Right lung (tissue), 10 donors: ENCODE measurements at places on chromosomes 7 and 10. TPM values are rescaled to one million over a fixed set of nuclear protein-coding genes. Genes with fewer than 3 reads are reported as not detected.
A peak's percentile ranks its signal among the peaks of the same experiment; 100 is the strongest.

Gene OPN4
- 0.05 TPM for polyA plus RNA-seq

DNA sequence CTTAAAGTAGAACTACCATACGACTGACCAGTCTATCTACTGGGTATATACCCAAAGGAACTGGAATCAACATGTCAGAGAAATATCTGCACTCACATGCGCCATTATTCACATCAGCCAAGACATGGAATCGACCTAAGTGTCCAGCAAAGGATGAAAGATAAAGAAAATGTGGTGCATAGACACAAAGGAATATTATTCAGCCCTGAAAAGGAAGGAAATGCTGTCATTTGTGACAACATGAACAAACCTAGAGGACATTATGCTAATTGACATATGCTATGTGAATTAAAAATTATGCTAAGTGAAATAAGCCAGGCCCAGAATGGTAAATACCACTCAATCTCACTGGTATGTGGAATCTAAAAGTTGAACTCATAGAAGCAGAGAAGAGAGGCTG is 123.7 kb downstream of the KLF6 start:
- DNase-seq = no peak

DNA sequence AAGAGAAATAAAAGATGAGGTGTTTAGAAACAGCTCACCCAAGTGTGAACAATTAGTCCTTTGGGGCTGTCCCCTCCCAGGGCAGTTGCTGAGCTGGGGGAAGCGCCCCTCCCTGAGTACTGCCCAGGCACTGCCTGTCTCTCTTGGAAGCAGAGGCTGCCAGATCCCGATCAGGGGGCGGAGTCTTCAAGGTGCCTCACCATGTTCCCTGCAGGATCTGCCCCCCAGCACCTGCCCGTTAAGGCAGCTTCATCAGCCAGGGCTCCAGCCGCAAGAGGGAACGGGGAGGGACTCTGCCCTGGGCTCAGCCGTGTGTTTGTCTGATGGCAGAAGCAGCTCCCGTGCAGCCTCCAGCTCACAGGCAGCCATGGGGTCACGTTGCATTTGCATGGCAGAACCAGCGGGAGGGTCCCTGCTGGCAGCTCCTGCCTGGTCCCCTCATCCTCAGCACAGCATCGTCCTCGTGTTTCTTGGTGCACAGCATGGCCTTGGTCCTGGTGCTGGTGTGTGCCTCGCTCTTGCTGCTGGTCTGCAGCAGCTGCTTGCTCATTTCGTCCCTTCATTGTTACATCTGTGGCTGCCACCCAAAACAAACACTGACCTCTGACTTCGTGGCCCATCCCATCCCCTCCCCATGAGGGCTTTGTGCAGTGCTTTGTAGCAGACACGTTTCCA is 10.7 kb upstream of the DPYSL4 start:
- no peak for DNase-seq

Gene POP7
- polyA plus RNA-seq = 15.0 TPM

Gene RRP12
- polyA plus RNA-seq = 21.8 TPM

Gene SERPINE1
- 3.6 TPM for polyA plus RNA-seq

Gene GNAT3
- polyA plus RNA-seq = not detected

Gene TNPO3
- polyA plus RNA-seq = 35.7 TPM

DNA sequence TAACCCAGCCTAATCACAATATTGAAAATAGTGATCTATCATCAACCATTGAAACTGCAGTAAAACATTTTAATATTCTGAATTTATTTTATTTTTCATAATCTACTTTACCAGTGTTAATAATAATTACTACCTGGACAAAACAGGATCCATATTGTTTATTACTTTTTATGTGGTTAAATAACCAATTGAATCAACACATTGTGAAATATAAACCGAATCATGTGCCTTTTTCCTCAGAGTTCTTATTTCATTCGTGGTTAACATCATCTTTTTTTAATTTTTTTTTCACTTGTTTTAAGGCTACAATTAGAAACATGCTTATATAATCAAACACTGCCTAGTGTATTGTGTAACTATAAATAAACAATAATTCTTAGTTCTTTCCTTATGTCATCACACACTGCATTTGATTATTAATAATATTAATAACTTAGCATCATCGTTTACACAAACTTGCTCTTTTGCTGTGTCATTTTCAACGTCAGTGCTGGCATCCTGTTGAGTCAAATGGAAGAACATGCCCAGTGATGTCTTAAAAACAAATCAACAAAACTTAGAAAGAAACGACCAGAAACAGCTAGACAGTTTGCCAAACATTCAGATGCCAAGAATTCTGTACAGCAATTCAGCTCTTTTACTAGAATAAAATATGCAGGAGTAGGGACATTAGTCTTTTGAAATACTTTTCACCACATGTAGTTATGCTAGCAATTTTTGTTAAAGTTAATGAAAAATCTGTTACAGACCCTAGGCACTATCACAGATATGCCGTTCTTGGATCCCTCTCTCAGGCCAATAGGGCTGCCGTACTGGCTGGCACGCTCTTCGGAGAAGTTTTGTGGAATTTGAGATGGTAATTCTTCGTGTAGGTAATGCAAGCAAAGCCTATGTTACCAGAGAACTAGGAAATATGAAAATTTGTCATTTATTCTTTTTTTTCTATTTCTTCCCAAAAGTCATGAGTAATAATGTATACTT is 330.4 kb upstream of the SEMA3A start:
- peak; percentile 29 for DNase-seq

Gene CALCR
- not detected for polyA plus RNA-seq

Gene LIPJ
- polyA plus RNA-seq = 0.22 TPM

Gene EFCAB10
- 8.3 TPM for polyA plus RNA-seq

DNA sequence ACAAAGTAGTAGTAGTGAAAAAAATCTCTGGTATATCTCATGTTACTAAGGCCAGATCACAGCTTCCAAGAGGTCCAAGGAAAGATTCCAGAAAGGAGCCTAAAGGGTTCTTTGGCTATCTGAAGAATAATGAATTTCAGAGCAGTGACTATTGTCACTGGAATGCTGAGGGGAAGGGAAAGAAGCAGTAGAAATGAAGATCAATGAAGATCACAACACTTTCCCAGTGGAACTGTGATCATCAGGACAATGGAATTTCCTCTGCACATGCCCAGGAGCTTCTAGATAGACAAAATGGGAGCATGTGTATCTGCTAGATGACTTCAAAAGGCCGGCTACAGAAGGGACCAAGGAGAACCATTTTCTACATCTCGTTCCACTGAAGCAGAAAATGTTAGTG is 219.5 kb upstream of the PHYHIPL start:
- no peak for DNase-seq

DNA sequence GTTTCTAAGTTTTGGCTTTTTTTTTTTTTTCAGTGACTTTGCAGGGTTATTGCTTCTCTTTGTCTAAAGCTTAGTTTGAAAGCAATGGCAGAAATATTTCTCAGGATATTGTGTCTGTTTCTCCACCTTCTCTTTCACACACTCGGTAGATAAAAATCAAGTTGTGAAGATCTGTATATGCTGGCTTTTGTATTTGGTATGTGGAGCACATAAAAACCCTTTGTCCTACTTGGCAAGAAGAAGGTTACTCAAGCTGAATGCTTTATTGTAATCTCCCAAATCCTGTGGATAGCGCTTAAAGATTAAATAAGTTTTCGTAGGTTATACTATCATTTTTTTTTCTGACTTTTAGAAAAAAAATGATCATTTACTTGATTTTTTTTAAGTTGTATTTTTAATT is 172.4 kb downstream of the CDCA7L start:
- no peak for DNase-seq

GRCh38 chr7:28338041-28338440 is 74.3 kb upstream of the CREB5 start:
- no peak for DNase-seq

Gene PRPF18
- 31.3 TPM for polyA plus RNA-seq

DNA sequence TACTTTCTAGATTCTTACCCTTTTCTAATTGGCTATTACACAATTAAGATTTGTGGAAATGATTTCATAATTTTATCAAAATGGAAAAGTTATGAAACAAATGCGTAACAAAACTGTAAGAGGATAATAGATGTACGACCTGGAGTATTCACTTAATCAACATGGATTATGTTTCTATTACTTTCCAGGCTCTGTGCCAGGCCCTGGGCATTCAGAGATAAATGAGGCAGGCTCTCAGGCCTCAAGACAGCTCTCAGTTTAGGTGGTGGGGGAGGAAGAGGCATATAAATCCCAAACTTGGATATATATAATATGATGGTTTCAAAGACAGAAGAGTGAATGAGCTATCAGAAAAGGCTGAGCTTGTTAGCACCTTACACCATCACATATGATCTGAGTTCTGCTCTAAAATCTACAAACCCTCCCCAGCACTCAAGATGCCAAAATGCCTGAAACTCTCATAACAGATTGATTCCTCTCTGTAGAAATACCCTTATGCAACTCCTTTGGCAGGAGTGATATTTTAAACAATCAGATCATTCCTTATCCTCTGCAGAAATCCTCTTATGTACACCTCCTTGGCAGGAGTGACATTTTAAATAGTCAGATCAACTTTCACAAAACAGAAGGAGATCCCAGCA is 42.5 kb downstream of the ACBD5 start:
- DNase-seq = no peak

DNA sequence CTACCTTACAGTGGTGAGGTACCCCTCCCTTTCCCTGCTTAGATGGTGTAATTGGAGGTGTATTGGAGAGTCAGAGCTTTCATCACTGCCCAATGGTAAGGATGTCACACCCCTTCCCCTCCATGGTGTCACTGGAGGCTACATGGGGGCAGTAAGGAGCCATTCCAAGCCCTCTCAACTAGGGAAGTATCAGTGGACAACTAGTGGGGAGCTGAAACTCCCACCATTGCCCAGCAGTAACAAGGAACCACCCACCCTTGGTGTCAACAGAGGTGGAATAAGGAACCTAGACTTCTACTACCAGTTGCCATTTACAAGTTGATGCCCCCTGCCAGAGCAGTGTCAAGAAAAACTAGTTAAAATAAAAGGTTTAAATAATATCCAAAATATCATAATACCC is 2.8 kb upstream of the HIBADH start:
- DNase-seq = no peak

- no peak for DNase-seq
Measured at GRCh38 chr7:14666304-14666703, 236.2 kb downstream of the DGKB start.

GRCh38 chr10:86187499-86188239 is 178.9 kb downstream of the GRID1 start:
- no peak for DNase-seq

GRCh38 chr7:41916450-41916927 is 213.6 kb upstream of the INHBA start:
- DNase-seq = no peak

Gene TEX47
- not detected for polyA plus RNA-seq

Gene NEUROD6
- polyA plus RNA-seq = not detected

DNA sequence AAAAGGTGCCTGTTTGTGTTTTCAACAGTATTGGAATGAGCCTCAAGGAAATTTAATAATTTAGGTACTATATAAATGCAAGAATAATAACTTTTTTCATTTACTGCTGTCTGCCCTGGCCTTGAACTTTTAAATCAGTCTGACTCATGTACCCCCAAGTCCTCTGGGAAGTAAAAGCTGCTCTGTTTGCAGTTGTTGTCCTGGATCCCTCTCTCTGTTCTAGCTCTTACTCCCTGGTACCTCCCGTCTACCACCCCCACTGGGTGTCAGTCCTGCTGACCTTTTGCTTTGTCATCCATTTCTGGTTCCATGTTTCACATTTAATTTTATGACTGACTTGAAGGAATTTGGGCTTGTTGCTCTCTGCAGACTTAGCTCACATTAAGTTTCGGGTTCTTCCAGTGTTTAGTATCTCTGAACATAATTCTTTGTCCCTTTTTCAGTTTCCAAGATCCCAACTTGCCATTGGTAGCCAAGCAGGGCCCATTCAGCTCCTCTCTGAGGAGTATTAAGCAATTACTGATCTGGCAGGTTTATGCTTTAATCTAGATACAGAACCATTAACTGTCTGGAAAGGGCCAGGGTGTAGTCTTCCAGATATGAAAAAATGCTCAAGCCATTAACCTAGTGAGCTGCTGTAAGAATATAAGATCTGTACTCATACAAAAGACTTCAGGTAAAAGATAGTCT is 208.7 kb upstream of the FAM3C start:
- no peak for DNase-seq

GRCh38 chr7:380139-380485 is 90.1 kb downstream of the FOXL3 start:
- no peak for DNase-seq

DNA sequence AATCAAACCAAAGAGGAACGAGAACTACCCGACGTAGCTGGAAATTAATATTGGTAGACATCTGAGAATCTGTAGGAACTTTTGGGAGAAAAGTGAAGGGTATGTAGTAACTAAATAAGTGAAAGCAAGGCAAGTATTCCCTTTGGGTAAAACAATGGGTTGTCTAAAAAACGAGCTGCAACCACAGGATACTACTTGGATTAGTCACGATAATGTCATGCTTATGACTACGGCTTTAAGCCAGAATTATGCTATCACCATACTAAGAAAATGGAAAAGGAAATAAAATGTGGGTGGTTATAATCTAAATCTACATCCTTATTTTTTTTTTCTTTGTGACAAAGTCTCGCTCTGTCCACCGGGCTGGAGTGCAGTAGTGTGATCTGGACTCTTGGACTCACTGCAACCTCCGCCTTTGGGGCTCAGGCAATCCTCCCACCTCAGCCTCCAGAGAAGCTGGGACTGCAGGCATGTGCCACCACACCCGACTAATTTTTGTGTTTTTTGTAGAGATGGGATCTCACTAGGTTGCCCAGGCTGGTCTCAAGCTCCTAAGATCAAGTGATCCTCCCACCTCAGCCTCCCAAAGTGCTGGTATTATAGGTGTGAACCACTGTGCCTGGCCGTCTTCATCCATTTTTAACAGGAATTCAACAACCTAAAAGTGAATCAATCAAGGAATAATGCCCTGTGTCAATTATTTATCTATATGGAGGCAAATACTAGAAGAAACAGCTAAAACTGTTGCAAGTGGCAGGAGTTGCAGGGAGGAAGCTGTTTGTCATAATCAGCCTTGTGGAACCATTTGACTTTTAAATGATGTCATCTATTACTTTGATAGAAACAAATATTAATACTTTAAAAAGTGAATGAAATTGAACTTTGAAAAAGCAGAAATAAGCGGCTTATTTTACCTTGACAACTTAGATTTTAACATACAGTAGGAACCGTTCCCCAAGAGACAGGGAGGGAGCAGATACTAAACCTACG is 189.3 kb downstream of the PRPF18 start:
- DNase-seq = no peak

Gene SPAM1
- polyA plus RNA-seq = not detected

DNA sequence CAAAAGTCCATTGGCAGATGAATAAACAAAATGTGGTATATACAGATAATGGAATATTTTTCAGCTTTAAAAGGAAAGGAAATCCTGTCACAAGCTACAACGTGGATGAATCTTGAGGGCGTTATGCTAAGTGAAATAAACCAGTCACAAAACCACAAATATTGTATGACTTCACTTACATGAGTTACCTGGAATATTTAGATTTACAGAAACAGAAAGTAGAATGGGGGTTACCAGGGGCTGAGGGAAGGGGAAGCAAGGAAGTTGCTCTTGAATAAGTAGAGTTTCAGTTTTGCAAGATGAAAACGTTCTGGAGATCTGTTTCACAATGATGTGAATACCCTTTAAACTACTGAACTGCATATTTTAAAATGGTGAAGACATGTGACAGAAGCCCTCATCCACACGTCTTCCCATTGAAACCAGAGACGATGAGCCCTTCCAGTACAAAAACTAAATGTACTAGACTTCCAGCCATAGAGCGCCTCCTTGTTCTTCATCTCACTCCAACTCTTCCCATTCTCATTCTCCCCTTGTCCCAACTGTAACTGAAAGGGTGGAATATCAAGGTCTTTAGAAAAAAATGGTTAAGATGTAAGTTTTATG is 62.4 kb downstream of the MICU1 start:
- no peak for DNase-seq

GRCh38 chr7:100516135-100516812 is 22.7 kb upstream of the AGFG2 start:
- DNase-seq = no peak
